ENCODE measurements at places on chromosomes 16 and 17.

DNA sequence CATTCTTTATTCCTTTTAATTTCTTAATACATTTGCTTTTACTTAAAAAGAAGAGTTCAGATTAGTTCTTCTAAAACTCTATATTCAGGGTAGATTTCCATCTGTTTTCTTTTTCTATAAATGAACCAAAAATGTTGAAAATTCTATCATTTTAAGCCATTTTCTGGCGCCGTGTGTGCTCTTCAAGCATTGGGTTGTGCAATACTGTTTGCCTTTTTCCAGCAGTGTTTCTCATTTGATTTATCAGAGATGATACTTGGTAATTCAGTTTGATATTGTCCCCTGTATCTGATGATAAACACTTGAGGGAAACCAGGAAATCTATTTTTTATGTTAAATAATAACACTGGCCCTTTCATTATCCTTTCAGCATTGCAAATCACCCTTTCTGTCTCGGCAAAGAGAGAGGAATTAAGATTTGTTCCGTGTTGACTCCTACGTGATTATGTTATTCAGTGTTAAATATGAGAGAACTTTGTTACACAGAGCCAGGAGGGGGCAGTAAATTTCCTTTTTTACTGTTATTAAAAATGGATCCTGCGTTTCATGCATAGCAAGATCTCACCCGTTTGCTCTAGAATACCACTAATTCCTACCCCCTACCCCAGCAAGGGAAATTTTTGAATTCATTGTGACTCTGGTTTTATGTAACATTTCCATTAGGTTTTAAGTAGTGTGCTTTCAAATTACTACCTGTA, 606.9 kb upstream of the RBFOX1 start:
- DNase-seq = peak; percentile 9

DNA sequence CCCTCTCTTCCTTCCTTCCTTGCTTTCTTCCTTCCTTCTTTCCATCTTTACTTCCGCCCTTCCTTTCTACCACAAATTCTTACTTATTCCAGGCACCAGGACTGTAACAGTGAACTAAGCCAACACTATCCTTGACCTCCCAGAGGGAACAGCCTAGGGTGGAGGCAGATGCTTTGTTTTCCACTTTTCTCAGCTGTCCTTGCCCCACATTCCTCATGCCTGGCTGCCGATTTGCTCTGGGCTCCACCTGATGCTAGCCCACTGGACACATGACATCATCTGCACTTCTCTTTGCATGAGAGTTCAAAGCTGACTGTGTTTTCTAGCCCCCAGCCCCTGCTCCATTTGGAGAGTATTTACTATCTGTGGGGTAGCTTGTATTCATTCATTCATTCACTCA, 283.0 kb downstream of the MAF start:
- no peak for DNase-seq

- peak; percentile 12 for DNase-seq
These were observed at the start of gene OR1F1 for GRCh38 chr16:3187798-3188674. Gene OR1F1 (plus strand): TSS chr16:3188204.

DNA sequence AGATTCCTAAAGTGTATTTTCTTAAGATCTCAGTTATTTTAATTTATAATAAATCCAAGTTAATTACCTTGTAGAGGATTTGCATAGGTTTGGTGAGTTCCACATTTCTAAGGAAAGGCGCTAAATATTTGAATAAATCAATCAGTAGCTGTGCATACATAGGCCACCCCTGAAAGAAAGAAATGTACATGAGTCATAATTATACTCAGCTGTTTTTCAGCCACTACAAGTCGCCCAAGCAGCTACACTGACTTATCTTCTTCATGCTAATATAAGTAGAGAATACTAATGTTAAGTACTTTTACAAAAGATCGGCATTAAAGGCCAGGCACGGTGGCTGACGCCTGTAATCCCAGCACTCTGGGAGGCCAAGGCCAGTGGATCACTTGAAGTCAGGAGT, 14.9 kb downstream of the SETD6 start:
- no peak for DNase-seq

DNA sequence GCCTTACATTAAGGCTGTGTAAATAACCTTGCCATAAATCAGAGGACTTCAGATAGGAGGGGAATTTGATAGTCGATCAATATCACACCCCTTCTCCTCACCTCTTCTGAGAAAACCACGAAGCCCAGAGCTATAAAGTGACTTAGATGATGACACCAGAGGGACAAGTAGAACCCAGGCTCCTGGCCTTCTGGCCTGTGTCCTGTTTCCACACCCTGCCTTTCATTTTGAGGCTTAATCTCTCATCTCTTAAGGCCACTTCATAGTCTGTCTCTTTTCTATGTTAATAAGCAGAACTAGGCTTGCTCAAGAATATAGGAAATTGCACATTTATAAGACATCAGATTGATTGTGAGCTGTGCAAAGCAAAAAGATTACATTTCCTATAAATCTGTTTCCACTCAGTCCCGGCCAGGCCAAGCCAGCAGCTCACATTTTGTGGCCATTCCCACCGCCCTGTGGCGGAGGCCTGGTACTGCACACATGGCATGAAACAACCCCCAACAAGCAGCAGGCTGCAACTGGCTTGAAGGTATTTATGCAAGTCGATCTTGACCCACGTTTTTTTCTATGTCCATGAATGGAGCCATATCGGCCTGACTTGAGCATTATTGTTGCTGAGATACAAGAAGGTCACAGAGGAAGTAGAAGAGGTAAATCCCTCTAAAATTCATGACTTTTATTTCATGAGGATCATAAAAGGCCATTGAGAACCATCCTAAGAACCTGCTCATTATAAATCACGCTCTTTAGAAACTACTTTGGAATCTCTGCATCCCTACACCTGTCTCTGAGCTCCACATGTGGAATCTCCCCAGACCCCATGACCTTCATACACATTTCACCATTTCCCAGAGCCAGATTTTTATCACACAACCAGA, 93.7 kb downstream of the PMP22 start:
- DNase-seq = peak; percentile 83

Data from muscle of leg (tissue), 16 donors.